ENCODE measurements at places on chromosomes 5 and 9. TPM values are rescaled to one million over a fixed set of nuclear protein-coding genes. Genes with fewer than 3 reads are reported as not detected.

GRCh38 chr9:77541055-77541454 is 107.1 kb downstream of the GNA14 start:
- DNase-seq, result no peak

GRCh38 chr9:117411547-117411946 is 3.3 kb downstream of the ASTN2 start:
- DNase-seq, result no peak

GCNT4 gene
- total RNA-seq, result 0.57 TPM

DNA sequence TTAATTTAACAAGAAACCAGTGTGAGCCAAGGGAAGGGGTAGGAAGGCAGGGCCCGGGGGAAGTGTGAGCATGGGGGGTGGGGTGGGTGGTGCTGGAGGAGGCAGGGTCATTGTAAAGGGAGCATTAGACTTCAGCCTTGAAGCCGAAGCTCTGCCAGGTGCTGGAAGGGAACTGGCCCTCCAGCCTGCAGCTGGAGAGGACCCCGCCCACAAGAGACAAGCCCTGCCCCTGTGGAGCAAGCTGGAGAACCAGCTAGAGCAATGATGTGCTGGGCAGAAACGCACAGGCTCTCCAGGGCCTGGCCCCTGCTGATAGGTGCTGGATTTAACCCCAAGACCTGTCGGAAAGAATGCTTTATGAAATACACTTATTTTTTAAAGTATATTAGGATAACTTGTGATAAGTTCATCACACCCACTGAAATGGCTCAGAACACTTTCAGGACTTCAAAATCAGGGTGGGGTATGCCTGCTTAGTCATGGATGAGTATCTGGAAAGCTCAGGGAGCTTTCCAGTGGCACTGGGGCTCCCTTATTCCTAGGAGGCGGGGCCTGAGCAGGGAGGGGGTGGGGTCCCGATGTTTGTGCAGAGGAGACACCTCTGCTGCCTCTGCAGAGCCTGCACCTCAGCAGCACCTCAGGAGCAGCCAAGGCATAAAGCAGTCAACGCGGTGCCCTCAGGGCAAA is 27.1 kb downstream of the UBE2QL1 start:
- no peak for DNase-seq

DNA sequence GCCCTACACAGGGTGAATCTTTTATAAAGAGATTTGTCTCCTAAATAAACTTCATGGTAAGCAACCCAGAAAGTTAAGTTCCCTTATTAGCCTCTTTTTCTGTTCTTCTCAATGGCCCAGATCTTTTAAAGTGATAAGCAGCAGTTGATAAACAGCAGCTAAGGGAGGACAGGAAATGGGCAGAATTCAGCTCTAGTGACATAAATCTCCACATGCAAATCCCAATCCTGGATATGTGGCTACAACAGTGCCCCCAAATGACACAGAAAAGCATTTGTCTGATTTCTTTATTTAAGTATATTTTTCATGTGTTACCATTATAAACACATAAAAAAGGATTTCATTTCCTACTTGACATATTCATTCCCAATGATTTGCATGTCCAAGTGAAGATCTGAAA is 199.0 kb downstream of the DTWD2 start:
- DNase-seq, result no peak

IL31RA gene
- 3.0 TPM for total RNA-seq

GRCh38 chr5:1063661-1064382 is 48.0 kb downstream of the SLC12A7 start:
- DNase-seq, result no peak

- no peak for DNase-seq
Measured at GRCh38 chr5:135462304-135462703, 10.2 kb upstream of the TIFAB start.

PDLIM4 gene
- not detected for total RNA-seq

DNA sequence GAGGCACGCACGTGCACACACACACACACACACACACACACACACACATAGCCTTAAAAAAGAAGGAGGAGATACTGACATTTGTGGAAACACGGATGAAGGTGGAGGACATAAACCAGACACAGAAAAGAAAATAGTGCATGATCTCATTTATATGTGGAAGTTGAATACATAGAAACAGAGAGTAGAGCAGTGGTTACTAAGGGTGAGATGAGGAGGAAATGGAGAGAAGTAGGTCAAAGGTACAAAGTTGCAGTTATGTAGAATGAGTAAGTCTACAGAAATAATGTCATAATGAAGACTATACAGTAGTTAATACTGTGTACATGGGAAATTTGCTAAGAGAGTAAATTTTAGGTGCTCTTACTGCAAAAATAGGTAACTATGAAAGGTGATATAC is 412.2 kb upstream of the CDH9 start:
- no peak for DNase-seq

DNA sequence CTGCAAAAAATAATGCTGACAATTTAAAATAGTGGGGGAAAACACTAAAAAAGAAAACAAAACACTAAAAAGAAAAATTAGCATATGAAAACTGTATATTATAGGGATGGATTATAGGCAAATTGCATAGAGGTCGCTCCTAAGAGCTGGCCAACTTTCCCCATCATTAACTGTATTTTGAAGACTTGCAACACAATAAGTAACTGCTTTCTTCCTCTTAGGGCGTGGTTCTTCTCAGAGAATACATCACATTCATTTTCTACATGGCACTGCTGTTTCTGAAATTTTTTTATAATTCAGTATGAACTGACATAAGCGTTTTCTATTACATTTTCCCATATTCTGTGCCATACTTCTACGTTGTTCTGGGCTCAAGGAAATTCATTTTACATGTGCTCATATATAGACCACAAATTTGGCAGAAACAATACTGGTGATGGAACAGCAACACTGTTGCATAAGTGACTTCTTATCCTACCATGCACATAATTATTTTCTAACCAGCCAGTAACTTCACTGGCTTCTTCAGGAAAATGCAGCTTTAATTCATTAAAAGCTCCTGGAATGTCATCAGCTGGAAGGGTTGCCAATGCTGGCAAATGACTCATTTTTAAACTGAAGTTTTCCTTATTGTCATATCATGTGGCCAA is 171.2 kb upstream of the DMAC1 start:
- no peak for DNase-seq

GRCh38 chr5:127256886-127257597 is 33.6 kb upstream of the MEGF10 start:
- DNase-seq, result no peak

- DNase-seq, result peak; percentile 82
Measured at GRCh38 chr5:80837679-80838078, 122.5 kb upstream of the RASGRF2 start.

DNA sequence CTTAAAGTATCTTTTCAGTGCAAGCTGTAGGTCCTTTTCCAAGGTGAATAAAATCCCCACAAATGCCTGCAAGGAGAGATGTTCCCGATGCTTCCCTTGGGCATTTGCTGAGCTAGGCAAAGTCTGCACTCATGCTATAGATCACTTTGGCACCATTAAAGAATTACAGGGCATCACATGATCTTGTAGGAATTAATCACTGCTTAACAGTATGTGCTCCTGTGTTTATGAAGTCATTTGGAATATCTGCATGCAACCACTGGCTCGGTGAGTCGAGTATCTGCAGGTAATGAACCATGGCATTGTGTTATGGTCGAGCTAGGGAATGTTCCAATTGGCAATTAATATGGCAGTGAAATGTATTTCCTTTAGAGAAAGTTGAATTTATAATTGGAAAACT is 615.1 kb downstream of the TLE1 start:
- DNase-seq, result no peak

- DNase-seq, result no peak
Measured at GRCh38 chr5:115626445-115626823, 598 bp upstream of the TMED7 start.

- no peak for DNase-seq
Measured at GRCh38 chr9:89387197-89387849, 69.0 kb downstream of the SECISBP2 start.

F12 gene
- total RNA-seq, result 0.45 TPM

DNA sequence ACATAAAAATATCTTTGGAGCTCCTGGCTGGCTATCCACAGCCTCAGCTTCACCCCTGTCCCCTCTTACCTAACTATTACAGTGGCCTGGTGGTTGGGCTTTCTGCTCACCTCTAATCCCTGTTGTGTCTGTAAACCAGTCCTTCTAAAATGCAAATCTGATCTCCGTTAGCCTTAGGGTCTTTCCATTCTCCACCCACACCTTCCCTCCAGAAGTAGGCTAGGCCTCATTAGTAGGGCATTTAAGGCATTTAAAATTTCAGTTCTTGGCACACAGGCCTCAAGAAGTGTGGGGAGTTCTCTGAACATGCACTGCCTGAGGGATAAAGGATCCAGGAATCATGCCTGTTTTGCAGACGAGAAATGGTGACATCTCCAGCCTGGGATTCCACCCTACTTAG is 26.4 kb upstream of the STC2 start:
- no peak for DNase-seq

C7 gene
- not detected for total RNA-seq

IFNK gene
- total RNA-seq, result not detected

- DNase-seq, result no peak
Measured at GRCh38 chr9:15578714-15579113, 25.9 kb downstream of the CCDC171 start.

DNA sequence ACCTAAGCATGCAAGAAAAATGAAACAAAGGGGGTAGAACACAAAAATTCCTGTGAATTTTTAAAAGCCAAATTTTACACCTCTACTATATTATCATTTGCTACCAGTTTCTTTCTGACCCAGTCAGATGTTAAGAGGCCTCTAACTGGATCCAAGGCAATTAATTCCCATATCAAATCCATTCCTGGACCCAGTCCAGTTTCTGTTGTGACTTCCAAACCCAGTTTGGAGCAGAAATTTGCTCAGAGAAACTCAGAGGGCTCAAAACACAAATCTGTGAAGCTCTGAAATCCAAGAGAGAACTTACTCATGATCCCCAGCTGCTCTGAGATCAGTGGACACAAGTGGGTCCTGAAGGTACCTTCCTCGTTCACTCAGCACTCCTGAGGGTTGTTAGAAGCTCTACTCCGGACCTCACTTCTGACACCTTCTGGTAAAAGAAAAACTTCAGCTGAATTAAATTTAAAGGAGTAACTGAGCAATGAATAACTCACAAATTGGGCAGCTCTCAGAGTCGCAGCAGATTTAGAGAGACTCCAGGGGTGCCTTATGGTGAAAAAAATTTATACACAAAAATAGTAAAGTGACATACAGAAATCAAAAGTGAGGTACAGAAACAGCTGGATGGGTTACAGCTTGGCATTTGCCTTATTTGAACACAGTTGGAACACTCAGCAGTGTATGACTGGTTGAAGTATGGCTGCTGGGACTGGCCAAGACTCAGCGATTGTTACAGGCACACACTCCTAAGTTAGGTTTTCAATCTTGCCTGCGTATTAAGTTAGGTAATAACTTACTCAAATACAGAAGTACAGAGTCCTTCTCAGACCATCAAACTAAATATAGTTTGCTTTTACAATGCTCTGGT is 32.4 kb downstream of the INSL4 start:
- DNase-seq, result no peak

- DNase-seq, result no peak
Measured at GRCh38 chr9:5922192-5922591, 31.5 kb downstream of the MLANA start.

GRCh38 chr9:13791816-13792215 is 512.3 kb upstream of the MPDZ start:
- DNase-seq, result no peak

DNA sequence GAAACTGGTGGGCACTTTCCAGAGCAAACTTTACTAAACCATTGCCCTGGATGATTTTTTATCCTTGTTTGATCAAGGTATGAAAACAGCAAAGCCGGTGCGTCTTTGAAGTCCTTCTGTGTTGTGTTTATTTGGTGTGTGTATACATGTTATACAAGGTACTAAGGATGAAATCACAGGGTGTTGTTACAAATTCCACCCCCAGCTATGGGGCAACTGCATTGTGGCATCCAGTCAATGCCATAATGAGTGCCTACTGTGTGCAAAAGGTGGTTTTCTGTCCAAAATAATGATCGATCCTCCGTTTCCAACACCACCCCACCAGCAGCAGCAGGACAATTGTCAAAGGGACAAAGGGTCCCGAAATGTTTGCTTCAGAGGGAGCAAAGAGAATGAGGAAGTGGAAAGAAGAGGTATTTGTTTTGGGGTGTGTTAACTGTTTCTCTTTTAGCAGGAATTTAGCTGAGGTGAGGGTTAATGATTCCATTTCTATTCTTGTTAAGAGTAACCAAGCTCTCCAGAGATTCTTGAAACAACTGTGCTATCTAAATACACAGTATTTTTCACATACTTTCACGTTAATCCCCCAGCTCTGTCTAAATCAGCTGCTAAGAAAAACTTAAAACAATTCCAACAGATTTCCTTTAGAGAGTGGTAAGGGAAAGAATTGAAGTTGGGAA is 568.7 kb upstream of the KLF4 start:
- no peak for DNase-seq

FBP2 gene
- total RNA-seq, result not detected

DNA sequence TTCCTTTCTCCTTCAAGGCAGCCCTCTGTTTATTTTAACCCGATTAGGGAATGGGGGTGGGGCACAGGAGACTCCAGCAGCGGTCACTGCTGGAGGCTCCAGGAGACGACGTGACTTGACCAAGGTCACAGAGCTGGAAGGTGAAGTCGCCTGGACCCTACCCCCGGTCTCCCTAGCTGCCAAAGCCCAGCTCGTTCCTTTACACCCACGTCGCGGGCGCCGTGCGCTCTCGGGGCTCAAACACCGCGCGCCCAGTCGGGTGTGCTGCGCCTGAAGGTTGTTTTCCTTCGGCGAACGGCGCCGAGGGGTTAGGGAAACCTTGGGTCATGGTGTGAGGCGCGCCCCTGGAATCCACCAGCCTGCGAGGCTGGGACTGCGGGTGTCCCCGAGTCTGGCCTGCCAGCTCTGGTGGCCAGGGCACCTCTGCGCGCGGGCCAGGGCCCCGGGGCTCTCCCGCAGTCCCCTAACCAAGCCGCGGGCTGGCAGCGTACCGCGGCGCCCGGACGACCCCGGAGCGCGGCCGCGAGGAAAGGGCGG is 747 bp upstream of the UNC5A start:
- DNase-seq, result no peak

DNA sequence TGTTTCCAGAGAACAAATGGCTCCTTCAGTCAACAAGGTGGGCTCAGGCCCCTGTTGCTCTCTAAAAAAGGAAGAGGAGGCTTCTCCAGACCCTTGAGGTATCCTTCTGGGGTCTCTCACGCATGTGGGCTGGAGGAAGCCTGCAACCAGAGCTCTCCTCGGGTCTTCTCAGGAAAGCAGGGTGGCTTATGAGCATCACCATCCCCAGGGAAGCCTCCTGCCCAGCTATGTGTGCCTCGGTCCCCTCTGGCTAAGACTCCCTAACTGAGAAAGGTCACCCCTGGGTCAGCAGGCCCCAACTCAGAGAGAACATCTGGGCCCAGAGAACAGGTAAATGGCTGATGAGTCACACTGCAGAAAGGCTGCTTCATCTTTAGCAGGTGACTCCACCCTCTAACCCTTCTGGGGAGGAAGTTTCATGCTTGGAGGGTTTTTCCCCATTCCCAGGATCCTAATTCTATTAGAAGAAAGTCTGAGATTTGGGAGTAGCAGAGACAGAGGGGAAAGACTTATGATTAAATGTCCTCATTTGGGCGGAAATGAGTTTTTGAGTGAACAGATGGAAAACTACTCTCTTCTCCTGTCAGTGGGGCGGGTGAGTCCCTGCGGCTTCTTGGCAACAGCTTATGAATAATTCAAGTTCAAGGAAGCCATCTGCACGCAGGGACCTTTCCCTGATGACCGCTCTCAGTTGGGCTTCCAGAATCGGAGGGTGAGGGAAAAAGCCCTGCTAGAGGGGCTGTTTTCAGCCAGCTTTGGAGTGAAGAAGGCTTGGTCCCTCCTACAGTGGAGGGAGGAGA is 41.9 kb downstream of the TGFBI start:
- no peak for DNase-seq

GRCh38 chr5:32808783-32809182 is 97.7 kb downstream of the NPR3 start:
- DNase-seq, result no peak
